Stimulated activated naive CD8-positive, alpha-beta T cell treated with anti-CD3 and anti-CD28 coated beads, Interleukin-15, amount 100 ng/mL, for 72 hours (primary cell): ENCODE measurements at places on chromosomes 5 and 9.
A peak's percentile ranks its signal among the peaks of the same experiment; 100 is the strongest.

- no peak for DNase-seq
Measured at GRCh38 chr9:16125629-16126028, 572.8 kb downstream of the CCDC171 start.

DNA sequence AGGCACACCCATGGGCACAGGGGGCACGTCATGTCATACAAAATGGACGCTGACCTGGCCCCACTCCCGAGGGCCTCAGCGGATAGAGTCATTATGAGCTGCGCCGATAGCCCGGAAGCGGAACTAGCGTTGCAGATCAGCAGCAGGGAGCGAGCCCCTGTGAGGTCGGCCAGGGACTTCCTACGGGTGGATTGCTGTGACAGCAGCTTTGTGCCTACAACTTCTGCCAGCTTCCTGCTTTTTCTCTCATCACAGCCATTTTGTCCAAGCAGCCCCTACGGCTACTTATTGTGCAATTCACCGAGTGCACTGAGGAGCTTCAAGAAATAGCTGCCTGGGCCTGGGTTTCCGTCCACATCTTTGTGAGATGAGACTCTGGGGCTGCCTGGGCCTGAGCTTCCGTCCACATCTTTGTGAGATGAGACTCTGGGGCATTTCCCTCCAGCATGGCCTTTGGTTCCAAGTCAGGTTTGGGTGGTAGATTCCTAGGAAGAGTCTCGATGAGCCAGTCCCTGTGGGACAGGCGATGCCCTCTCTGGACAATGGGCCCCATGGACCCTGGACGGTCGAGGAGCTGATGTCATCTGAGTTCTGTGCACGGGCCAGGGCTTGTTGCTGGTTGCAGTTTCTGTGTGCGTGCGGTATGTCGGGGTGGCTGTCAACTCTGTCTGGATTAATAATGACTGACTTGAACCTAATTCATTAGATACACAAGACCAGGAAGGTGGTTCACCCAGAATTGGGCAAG lies 67.0 kb upstream of the GNE start:
- no peak for DNase-seq

GRCh38 chr5:108587821-108588220 lies 159.9 kb upstream of the FER start:
- DNase-seq, result no peak

GRCh38 chr9:11702548-11702947 lies 990.6 kb upstream of the TYRP1 start:
- no peak for DNase-seq

DNA sequence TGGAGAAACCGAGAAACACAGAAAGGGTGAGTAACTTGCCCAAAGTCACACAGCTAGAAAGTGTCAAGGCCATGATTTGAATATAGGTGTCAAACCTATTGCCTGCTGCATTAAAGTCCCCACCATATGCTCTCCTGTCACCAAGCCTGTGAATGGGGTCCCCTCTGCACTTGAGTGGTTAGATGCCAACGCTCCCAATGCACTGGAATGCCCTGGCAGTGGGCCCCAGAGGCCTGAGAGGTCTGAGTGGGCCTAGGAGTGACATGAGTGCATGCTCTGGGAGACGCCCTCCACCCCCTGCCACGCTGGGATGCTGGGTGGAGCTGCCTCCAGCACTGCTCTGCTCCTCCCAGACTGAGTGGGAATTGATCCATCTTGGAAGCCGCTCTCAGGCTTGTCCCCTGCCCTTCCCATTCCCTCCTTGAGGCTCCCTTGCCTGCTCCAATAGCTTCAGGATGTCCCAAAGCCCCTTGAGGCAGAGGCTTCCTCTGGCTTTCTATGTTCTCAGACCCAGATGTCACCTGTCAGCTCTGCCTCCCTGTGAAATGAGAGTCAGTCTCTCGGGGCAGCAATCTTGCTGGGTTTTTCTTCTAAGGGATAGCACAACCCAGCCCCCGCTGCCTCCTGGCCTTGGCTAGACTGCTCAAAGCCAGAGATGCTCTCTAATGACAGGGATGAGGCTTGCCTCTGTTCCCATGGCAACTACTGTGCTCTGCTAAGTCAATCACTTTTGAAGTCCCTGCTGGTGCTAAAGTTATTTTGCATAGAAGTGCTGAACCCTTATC lies 6.6 kb upstream of the ARSI start:
- DNase-seq, result no peak

- DNase-seq, result no peak
Measured at GRCh38 chr9:98504298-98505282, 204.1 kb downstream of the GABBR2 start.

GRCh38 chr5:146718609-146719008 lies 159.9 kb downstream of the PPP2R2B start:
- DNase-seq, result no peak

DNA sequence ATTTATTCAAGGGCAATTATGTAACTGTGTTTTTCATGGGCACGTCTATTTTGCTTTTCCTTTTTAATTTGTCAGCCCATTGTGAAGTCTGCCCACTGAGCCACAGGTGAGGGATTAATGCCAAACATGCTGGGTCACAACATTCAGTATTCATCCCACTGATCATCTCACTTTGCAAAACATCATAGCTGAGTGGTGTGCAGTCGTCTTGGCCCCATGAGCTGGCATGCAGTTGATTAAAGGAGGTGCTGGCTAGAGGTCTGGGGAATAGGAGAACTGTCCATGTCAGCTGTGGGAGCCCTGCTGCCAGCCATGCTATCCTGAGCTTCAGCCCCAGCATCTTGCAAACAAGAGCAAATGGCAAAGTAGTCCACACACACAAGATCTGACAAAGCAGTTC lies 11.7 kb upstream of the ESM1 start:
- DNase-seq, result no peak

GRCh38 chr5:113169720-113170119 lies 193.1 kb downstream of the DCP2 start:
- no peak for DNase-seq

DNA sequence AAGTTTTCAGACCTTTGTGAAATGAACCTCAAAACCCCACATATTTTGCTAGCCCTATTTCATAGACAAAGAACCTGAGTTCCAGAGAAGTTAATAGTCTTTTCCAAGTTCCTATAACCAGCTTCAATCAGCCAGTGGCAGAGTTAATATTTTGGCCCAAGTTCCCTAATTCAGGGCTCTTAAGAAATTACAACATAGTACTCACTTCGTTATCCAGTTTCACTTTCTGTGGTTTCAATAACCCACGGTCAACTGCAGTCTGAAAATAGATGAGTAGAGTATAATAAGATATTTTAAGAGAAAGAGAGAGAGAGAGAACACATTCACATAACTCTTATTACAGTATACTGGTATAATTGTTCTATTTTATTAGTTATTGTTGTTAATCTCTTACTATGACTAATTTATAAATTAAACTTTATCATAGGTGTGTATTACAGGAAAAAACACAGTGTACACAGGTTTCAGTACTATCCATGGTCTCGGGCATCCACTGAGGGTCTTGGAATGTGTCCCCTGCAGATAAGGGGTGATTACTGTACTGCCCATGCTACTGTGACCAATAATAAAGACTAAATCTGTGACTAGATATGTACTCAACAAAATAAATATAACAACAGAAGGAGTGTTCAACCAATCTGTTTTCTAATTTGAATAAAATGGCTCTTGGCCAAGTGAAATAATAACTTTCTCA lies 9.3 kb upstream of the MYOT start:
- no peak for DNase-seq

- DNase-seq, result no peak
Measured at GRCh38 chr9:37370968-37371563, 51.4 kb upstream of the GRHPR start.

GRCh38 chr5:60330236-60330635 lies 369.7 kb downstream of the DEPDC1B start:
- DNase-seq, result no peak

DNA sequence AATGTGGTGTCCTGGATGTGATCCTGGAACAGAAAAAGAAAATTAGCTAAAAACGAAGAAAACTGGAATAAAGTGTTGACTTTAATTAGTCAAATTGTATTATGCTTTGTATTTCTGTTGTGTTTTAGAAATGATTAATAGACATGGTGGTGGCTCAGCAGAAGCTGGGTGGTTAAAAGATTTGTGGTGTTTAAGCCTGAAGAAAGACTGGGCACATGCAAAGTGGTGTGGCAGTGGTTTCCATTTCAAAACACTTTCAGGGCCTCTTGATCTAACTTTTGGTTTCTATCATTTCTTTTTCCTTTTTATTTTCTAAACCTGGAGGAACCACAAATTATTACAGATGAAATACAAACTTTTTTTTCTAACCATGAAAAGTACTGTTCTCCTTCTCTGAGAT lies 44.1 kb downstream of the ADGRV1 start:
- no peak for DNase-seq

DNA sequence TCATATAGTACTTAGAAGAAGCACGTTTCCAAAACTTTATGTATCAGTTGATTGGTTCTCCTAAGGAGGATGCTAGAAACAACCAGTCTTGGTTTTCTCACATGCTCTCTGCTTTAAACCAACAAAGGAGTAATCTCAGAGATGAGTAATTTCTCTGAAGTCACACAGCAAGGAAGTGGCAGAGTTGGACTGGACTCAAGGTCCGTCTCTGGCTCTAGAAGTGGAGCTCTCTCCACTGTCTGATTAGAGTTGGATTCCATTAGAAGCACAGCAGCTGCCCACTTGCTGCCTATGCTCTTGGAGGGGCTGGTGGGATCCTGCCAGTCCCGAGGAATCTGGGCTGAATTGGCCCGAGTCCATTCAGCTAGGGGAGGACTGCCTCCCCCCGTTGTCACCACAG lies 21.0 kb downstream of the RALGPS1 start:
- no peak for DNase-seq

- DNase-seq, result no peak
Measured at GRCh38 chr5:31464081-31464480, 67.8 kb downstream of the DROSHA start.

GRCh38 chr5:176337913-176338312 lies 23.7 kb downstream of the KIAA1191 start:
- DNase-seq, result no peak

DNA sequence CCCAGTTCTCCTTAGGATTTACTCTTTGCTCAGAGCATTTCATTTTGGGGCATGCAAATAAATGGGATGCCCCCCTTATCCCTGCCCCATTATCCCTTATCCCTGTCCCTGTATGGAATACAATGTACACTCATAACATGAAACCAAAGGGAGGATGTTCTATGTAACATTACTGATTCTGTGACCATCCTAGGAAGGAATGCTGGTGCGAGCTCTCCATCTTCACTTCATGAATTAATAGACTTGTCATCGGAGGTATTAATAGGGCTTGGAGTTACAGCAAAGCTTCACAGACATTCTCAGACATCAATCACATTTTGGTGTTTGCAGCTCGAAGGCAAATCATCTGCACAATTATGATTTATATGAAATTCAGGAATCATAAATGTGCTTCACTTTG lies 20.4 kb upstream of the PIK3R1 start:
- DNase-seq, result no peak

DNA sequence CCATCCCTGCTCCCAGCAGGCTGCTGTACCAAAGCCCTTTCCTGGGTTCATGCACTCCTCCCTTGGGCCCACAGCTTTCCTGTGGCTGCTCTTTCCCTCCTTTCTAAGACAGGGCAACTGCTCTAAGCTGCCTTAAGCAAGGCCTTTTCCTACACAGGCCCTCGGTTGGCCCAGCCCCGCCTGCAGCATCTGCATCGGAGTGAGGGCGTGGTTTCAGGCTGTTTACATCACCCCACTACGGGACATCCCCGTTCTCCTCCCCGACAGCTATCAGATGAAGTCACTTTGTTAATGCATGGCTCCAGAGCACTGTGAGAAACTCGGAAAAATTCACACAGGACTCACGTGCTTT lies 3.4 kb downstream of the DPH7 start:
- DNase-seq, result no peak

DNA sequence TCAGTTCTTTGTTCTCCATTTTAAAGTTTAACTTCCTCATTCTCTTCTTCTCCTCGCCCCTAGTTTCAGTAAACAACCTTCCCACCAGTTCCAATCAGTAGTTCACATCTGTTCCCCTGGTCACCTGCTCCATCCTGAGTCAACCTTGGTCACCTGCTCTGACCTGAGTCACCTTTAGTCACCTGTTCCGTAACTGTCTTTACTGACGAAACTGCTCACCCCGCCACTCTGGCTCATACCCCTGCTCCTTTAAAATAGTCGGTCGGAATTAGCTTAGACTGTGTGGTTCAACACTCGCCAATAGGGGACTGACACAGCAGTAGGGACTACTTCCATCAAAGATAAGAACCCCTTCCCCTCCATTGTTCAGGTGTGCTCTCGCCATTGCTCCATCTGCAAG lies 76.3 kb upstream of the GPBP1 start:
- DNase-seq, result no peak

- DNase-seq, result no peak
Measured at GRCh38 chr5:115907177-115907576, 55.1 kb upstream of the LVRN start.

DNA sequence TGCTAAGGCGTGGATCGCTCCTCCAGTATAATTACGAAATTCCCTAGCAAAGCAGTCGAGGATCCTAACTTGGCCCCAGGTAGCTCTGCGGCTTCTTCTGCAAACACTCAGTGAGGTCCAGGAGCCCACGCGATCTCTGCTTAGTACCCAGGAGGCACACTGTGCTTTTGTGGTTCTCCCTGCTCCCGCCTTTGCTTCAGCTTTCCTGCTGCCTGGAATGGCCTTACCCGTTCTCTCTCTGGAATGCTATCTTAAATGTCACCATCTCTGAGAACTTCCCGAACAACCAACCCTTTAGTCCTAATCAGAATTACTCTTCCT lies 639 bp downstream of the INVS start:
- no peak for DNase-seq

DNA sequence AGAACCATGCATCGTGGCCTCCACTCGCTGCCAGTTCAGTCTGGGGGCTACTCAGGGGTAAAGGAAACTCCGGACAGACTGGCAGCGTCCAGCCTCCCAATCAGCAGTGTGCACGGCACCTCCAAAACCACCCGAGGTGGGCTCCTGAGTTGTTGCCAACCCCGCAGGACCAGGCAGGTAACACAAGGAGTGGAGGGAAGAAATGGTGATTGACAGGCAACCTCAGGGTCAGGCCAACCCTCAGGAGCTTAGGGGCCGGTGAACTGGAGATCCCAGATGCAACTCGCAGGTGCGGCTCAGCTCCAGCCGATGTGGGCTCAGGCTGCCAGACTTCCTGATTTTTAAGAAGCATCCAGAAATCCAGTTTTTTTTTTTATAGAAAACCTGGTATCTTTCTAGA lies 37.3 kb upstream of the AKNA start:
- DNase-seq, result no peak

GRCh38 chr9:127557998-127558546 lies 54.0 kb upstream of the STXBP1 start:
- DNase-seq, result no peak

DNA sequence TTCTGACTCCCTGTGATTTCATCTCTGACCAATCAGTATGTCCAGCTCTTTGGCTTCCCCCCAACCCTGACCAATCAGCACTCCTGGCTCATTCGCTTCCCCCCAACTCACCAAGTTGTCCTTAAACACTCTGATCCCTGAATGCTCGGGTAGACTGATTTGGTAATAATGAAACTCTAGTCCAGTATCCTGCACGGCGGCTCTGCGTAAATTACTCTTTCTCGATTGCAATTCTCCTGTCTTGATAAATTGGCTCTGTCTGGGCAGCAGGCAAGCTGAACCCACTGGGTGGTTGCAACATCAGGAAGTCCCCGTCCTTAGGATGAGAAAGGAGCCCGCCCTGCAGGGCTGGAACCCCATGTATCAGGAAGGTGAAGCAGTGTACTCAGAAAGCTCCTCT lies 10.4 kb downstream of the FCN2 start:
- DNase-seq, result no peak

- peak; percentile 40 for DNase-seq
Measured at GRCh38 chr9:85610074-85610860, 131.5 kb downstream of the AGTPBP1 start.

GRCh38 chr9:73151653-73152542 lies at the start of gene ANXA1:
Gene ANXA1, plus strand, starts transcription at chr9:73151865. Its CDS starts 6,671 bp downstream, at chr9:73158536.
- DNase-seq, result no peak
